A549 treated with CORT108297 at 1 μM for 4 hours (cell line): ENCODE measurements at places on chromosomes 1 and 21. TPM values are rescaled to one million over a fixed set of nuclear protein-coding genes. Genes with fewer than 3 reads are reported as not detected.

IL24 gene
- 0.27 to 0.57 TPM (median 0.33 TPM) in 5 replicates for total RNA-seq

GBP2 gene
- total RNA-seq: 0.52 to 1.0 TPM (median 0.85 TPM) in 5 replicates

KIF14 gene
- 7.8 to 12.7 TPM (median 10.9 TPM) in 5 replicates for total RNA-seq

LMOD1 gene
- total RNA-seq: not detected in 5 replicates

TCHH gene
- 0.20 to 0.26 TPM (median 0.24 TPM) in 5 replicates for total RNA-seq

AGBL4 gene
- not detected in 5 replicates for total RNA-seq

PLA2G2F gene
- not detected in 5 replicates for total RNA-seq

SELP gene
- not detected in 5 replicates for total RNA-seq

IFNLR1 gene
- total RNA-seq: 0.80 to 1.3 TPM (median 0.99 TPM) in 5 replicates

FAM151A gene
- total RNA-seq: 0.05 TPM in 1 of 5 replicates, not detected in the others

CDCA8 gene
- 45.8 to 49.2 TPM (median 46.8 TPM) in 5 replicates for total RNA-seq

ZNF684 gene
- total RNA-seq: 1.8 to 2.4 TPM (median 2.1 TPM) in 5 replicates

ZNF593OS gene
- total RNA-seq: 0.09 to 0.47 TPM in 2 of 5 replicates, not detected in the others

PMVK gene
- total RNA-seq: 39.3 to 49.1 TPM (median 42.6 TPM) in 5 replicates

AXDND1 gene
- total RNA-seq: 0.18 to 0.39 TPM (median 0.32 TPM) in 5 replicates

SERPINC1 gene
- 0.06 to 0.23 TPM (median 0.09 TPM) in 4 of 5 replicates, not detected in the other for total RNA-seq

AIRE gene
- not detected in 5 replicates for total RNA-seq

TNN gene
- not detected in 5 replicates for total RNA-seq

ABCD3 gene
- 21.8 to 23.8 TPM (median 22.6 TPM) in 5 replicates for total RNA-seq
